ENCODE measurements at places on chromosomes 4 and X. TPM values are rescaled to one million over a fixed set of nuclear protein-coding genes. Genes with fewer than 3 reads are reported as not detected.

EXOC1L gene
- not detected for total RNA-seq

KCNE5 gene
- total RNA-seq, result not detected

FANCB gene
- 6.8 TPM for total RNA-seq

MEPE gene
- not detected for total RNA-seq

METTL14 gene
- 54.4 TPM for total RNA-seq

CACNA1F gene
- 0.05 TPM for total RNA-seq

HSPA4L gene
- 4.4 TPM for total RNA-seq

SSX3 gene
- not detected for total RNA-seq

SPANXD gene
- not detected for total RNA-seq

MTMR1 gene
- 15.1 TPM for total RNA-seq

FGD1 gene
- total RNA-seq, result 2.4 TPM

ADH1A gene
- total RNA-seq, result not detected

ASB9 gene
- total RNA-seq, result 5.3 TPM

SATL1 gene
- not detected for total RNA-seq

PAGE5 gene
- total RNA-seq, result not detected

CENPVL3 gene
- total RNA-seq, result not detected

GAGE1 gene
- not detected for total RNA-seq

FRMD7 gene
- total RNA-seq, result not detected

GCNA gene
- total RNA-seq, result 3.2 TPM

WDR17 gene
- total RNA-seq, result 0.51 TPM

DCAF4L1 gene
- 0.17 TPM for total RNA-seq

Measured in dermis blood vessel endothelial cell (primary cell).